AG04449 (cell line): ENCODE measurements at places on chromosomes 16 and 17.

DNA sequence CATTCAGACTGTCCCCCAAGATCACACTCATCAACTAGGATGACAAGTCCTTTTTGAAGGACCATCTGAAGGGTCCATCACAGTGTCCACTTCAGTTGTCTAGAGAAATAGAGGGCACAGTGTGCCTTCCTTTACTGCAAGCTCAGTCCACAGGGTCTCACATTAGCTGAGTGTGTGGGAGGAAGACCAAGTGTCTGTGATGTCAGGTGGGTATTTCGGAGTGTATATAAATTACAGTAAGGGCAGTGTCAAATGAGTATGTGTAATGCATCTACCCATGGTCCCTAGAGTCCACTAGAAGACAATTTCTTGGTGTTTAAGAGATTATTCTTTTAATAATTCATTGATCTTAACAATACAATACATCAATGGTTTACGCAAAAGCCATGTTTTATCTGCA is 272.2 kb downstream of the CDH13 start:
- DNase-seq: no peak

DNA sequence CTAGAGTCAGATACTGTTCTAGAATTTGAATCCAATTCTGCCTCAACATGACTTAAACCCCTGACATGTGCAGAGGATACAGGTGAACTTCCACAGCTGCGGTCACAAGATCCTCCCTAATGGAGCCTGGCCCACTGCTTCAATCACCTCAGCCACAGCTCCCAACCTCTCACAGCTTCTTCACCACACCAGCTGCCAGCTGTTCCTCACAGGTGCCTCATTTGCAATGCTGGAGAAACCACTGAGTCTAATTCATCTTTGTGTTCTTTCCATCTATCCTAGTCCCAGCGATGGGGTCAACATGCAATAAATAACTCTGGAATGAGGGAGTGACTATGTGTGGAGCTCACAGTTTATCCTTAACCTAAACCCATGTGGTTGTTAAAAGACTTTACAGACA is 72.0 kb upstream of the MAF start:
- DNase-seq: no peak

GRCh38 chr16:27444470-27444869 is 42.5 kb downstream of the IL21R start:
- no peak for DNase-seq

- no peak for DNase-seq
Measured at GRCh38 chr17:48624544-48625494, 1.3 kb downstream of the HOXB9 start.

DNA sequence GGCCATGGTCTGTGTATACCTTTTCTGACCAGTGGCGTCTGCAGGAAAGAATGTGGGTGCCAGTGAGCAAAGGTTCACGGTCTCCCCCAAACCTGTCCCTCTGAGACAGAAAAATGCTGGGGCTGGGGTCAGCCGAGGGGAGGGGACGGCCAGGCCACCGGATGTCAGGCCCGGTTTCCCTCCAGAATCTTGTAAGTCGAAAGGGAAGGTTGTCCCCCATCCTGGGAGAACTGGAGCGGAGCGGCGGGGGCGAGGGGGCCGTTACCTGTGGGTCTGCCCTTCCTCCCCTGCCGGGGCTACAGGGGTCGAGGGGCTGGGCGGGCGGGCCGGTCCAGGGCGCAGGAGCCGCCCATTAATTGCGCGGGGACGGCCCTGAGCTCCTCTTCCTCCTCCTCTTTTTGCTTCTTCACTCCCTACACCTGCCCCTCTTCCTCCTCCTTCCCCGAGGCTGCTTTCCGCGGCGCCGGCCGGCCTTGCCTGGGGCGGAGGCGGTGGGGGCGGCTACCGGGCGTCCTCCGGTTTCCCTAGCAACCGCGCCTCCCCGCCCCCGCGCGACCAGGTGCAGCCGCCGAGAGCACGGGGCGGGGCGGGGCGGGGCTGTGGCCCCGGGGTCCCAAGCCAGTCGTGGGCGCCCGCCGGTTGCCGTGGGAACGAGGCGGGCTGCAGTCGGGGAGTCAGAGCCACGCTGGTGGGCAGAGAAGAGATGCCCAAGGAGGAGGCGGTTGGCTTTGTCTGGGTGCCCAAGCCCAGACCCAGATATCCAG is at the start of gene MARCHF10:
MARCHF10 (minus strand) TSS at position 503 of the 764 bp plus-strand sequence. CDS start 6,579 bp downstream, outside the sequence.
- DNase-seq: no peak

GRCh38 chr17:45283711-45284110 is 21.8 kb upstream of the SPATA32 start:
- no peak for DNase-seq

DNA sequence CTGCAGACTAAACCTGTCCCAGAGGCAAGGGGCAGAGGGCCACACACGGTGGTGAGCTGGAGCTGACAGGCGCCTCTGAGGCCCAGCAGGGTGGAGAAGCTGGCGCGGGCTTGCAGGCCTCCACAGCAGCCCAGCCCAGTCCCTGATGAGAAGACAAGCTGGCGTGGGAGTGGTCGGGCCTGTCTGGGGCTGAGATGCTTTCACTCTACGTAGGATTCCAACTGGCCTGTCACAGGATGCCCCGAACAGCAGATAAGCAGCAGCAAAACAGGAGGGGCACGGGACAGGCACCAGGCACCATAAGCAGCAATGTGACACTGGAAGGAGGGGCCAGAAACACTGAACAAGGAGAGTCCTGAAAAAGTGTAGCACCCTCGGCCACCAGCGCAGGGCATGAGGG is 40.1 kb downstream of the PEMT start:
- no peak for DNase-seq

- no peak for DNase-seq
Measured at GRCh38 chr17:2410951-2411350, 10.1 kb upstream of the MNT start.

- no peak for DNase-seq
Measured at GRCh38 chr17:79504181-79504605, 106.7 kb downstream of the RBFOX3 start.

- DNase-seq: no peak
Measured at GRCh38 chr16:9035996-9036395, 55.4 kb upstream of the HAPSTR1 start.

GRCh38 chr17:51029142-51029541 is 91.5 kb downstream of the SPAG9 start:
- no peak for DNase-seq

GRCh38 chr16:82650804-82651203 is 24.0 kb downstream of the CDH13 start:
- DNase-seq: no peak

DNA sequence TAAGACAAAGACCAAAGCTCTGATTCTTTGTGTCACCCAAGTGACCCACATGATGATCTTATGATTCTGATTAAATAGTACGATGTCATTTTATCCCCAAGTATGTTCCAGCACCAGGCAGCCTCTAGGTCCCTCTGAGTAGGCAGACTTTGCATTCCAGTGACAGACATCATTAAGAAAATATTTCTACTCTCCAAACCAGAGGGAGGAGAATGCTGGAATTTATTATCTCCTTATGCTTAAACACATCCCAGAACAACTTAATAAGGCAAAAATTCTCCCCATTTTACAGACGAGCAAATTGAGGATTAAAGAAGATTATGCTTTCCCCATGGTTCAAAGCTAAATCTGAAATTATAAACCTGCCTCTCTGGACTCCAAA is 192.8 kb upstream of the CDH11 start:
- DNase-seq: no peak

GRCh38 chr17:31593806-31594205 is 202.3 kb downstream of the RAB11FIP4 start:
- peak; percentile 69 for DNase-seq

GRCh38 chr16:49755313-49755620 is 100.6 kb downstream of the ZNF423 start:
- DNase-seq: no peak

DNA sequence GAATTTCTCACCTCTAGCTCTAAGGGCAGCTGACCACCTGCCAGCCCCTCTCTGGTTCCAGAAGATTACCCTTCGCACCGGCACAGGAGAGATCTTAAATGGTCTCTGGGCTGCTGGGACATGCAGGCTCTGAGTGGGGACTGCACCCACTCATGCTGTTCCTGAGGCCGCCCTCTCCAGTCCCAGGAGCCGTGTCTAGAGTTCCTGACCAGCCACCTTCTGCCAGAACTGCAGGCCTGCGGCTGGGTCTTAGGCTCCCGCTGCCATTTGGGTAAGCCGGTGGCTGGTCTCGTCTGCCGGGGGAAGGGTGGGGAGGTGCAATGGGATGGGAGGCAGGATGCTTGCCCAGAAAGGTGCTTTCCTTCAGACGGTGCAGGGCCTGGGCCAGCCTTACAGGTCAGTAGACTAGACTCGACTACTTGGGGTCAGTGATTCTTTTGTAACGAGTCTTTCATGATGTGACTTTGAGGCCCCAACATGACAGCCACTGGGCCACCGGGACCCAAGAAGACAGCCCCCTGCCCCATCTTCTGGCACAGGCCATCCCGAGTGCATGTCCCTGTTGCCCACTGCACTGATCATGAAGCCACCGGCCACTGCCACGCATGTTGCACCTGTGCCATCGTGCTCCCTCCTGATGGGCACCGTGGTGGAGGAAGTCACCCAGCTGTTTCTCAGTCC is 26.4 kb downstream of the B9D1 start:
- DNase-seq: no peak

DNA sequence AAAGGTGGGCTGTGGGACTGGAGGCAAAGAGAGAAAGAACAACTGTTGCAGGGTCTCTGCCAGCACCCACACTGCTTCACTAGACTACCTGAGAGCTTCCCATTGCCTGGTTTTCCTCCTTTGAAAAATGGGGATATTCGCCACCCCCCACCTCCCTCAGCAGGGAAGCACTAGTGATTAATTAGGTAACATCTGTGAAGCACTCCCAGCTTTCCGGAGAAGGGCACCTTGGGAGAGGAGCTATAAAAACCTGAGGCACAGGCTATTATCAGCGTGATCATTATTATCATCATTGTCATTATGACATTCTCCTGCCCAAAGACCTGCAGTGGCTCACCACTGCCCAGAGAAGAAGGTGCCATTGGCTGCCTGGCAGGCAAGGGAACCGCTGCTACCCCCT is 83.5 kb downstream of the XYLT1 start:
- DNase-seq: no peak

GRCh38 chr16:22942811-22943210 is 128.8 kb downstream of the HS3ST2 start:
- DNase-seq: no peak

DNA sequence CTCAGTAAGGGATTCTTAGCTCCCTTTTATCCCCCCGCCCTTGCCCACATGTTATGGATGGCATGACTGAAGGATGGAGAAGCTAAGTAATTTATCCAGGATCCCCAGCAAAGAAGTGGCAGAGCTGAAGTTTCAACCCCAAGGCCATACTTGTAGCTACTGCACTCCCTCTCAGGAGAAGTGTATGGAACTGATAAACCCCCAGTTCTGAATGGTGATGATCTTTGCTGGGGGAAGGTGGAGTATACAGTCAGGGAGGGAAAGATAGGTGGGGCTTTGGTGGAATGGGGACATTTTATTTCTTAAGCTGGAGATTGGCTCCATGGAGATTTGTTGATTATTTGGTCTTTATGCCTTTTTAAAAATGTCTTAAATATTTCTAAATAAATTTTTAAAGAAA is 58.3 kb downstream of the TNRC6C start:
- no peak for DNase-seq

DNA sequence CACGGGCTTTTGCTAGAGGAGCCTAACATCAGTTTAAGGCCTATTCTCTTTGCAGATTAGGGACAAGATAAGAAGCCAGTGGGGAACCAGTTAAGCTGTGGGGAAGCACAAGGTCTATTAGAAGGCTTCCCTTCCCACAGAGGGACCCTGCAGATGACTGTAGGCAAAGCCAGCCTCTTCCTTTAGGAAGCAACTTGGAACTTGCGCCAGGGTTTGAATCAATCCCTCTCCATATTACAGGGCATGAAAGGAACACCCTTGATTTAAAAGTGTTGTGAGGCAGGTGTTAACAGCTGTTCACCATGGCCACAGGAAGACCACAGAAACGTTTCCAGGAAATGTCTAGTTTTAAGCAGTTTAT is 77.3 kb downstream of the RPTOR start:
- no peak for DNase-seq

- DNase-seq: no peak
Measured at GRCh38 chr16:73371584-73372319, 323.8 kb upstream of the ZFHX3 start.

GRCh38 chr17:1515640-1516387 is 598 bp downstream of the INPP5K start:
- DNase-seq: peak; percentile 50

DNA sequence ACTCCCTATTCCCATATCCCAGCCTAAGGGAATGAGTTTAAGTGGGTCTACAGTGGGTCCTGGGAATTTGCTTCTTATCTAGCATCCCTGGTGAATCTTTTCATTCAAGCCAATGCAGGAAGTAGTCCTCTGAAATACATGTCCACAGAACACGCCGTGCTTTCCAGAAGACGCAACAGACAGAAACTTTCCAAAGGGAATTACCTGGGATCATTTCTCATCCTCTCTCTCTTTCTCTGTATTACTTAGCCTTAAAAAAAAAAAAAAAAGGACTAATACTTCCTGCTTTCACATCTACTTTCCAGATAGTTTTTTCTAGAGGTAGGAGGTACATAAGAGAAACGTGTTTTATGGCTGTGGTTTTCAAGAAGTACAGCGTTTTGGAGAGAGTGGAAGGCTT is 499.0 kb downstream of the MAF start:
- DNase-seq: no peak

GRCh38 chr16:15608398-15609285 is 34.3 kb downstream of the MARF1 start:
- DNase-seq: no peak

DNA sequence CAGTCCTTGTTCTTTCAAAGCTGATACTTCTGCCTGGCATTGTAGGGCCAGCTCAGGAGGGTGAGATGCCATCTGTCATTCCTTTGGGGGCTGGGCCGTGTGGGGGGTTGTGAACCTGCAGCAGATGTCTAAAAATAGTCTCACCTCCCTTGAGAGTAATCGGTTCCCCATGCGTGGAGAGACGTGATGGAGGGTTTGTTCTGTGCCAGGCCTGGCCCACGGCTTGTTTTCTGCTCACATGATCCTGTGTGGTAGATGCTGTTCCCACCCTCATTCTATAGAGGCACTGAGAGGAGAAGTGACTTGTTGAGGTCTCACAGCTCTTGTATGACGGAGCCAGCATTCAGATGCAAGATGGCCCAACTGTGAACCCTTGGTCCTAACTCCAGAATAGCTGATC is 4.6 kb downstream of the IRF8 start:
- DNase-seq: no peak
